ENCODE measurements at places on chromosomes 7 and 10. TPM values are rescaled to one million over a fixed set of nuclear protein-coding genes. Genes with fewer than 3 reads are reported as not detected.

ACBD7 gene
- 0.79 TPM for total RNA-seq

PRSS37 gene
- total RNA-seq: not detected

PTPRN2 gene
- not detected for total RNA-seq

EN2 gene
- not detected for total RNA-seq

ALOX5 gene
- 1.8 TPM for total RNA-seq

DNA sequence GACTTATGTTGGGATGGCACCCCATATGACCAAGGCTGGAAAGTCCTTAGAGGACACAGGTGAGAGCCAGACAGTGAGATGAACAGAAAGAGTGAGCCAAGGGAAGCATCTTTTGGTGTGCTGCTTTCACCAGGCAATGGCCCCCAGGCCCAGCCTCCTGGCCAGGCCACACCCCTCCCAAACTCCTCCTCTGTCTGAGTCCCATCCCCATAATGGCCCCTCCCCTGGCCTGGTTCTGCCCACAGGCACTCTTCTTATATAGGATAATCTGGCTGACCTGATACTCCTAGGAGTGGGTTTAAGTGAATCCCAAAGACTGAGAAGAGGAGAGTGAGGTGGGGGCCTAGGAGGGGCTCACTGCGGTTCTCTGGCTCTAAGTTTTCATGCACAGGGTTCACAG is 252.5 kb downstream of the RPS24 start:
- DNase-seq: no peak
- H3K4me1 ChIP-seq: no peaks in the 10 kb centered on the region
- no peak overlapping the region for H3K27ac ChIP-seq
- H3K36me3 ChIP-seq: no peaks in the 10 kb centered on the region

GRCh38 chr7:123748171-123748733 is 551 bp downstream of the WASL start:
- H3K27me3 ChIP-seq: no peaks in the 10 kb centered on the region
- peak overlapping the region; percentile 88 for H3K4me3 ChIP-seq
- no peak for DNase-seq

- no peak overlapping the region for H3K27ac ChIP-seq
- no peaks in the 10 kb centered on the region for H3K4me1 ChIP-seq
- no peaks in the 10 kb centered on the region for H3K27me3 ChIP-seq
- H3K36me3 ChIP-seq: no peaks in the 10 kb centered on the region
- no peak for DNase-seq
Observed at GRCh38 chr10:12484941-12485805, 135.8 kb downstream of the CAMK1D start.

DNA sequence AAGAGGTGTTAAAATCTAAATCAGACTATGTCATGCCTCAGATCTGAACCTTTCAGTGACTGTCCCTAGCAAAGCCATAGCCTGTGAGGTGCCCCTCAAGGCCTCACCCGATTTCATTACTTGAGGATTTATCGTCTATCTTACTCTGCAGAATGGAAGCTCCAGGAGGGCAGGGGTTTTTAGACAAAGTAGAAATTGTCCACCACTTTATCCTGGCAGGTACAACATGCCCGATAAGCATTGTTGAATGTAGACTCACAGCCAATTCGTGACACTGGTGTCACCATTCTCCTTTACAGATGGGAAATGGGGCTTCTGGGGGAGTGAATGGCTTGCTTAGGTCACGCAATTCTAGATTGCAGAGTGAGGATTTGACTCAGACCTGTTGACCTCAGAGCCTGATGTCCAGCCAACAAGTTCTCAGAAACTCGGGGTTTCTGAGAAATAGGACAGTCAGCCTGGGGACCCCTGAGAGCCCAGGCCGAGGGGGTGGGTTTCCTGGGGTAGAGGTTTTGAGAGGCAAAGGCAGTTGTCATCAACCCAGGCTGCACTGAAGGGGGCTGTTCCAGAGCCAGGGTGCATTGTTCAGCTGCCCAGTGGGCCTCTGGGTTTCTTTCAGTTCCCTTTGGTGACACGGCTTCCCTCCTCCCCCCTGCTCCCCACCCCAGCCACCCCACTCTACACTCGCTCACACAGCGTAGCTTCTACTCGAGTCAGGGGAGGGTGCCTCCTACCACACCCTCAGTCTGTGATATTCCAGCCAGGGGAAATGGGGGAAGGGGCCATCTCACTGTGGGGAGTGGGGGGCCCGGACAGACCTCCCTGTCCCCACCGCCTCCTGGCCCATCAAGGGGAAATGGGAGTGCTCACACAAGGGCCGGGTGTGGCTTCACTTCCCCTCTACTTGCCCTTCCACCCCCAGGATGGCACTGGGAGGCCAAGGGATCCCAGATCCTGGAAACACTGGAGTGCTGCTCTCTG is 3.1 kb upstream of the IRF5 start:
- no peak overlapping the region for H3K4me3 ChIP-seq
- H3K27ac ChIP-seq: no peak overlapping the region
- H3K4me1 ChIP-seq: no peaks in the 10 kb centered on the region
- no peaks in the 10 kb centered on the region for H3K36me3 ChIP-seq

GRCh38 chr10:15515202-15515601 is 144.1 kb upstream of the FAM171A1 start:
- no peak for DNase-seq
- no peaks in the 10 kb centered on the region for H3K27me3 ChIP-seq
- no peaks in the 10 kb centered on the region for H3K36me3 ChIP-seq
- H3K4me1 ChIP-seq: no peaks in the 10 kb centered on the region

GRCh38 chr10:12628964-12629766 is 279.8 kb downstream of the CAMK1D start:
- H3K27ac ChIP-seq: no peak overlapping the region
- no peak overlapping the region for H3K4me3 ChIP-seq
- no peaks in the 10 kb centered on the region for H3K27me3 ChIP-seq
- DNase-seq: peak; percentile 20

DNA sequence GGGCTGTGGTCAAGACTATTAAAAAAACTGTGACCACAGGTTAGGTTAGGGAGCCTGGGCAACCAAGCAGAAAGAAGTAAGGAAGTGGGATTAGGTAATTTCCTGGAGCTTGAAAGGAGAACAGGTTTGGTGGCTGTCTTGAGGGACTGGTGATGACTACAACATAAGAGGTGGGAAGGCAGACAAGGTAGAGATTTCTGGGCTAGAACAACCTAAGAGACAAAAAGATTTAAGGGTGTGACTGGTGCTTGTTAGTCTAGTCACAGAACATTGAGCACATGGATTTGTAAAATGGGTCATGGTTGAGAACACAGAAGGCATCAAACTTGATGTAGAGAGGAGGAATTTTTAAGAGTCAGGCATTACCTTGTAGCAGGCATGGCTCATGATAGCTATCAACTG is 123.7 kb upstream of the ASAH2 start:
- H3K27me3 ChIP-seq: no peaks in the 10 kb centered on the region
- H3K27ac ChIP-seq: no peak overlapping the region
- no peaks in the 10 kb centered on the region for H3K36me3 ChIP-seq
- no peaks in the 10 kb centered on the region for H3K4me1 ChIP-seq

DNA sequence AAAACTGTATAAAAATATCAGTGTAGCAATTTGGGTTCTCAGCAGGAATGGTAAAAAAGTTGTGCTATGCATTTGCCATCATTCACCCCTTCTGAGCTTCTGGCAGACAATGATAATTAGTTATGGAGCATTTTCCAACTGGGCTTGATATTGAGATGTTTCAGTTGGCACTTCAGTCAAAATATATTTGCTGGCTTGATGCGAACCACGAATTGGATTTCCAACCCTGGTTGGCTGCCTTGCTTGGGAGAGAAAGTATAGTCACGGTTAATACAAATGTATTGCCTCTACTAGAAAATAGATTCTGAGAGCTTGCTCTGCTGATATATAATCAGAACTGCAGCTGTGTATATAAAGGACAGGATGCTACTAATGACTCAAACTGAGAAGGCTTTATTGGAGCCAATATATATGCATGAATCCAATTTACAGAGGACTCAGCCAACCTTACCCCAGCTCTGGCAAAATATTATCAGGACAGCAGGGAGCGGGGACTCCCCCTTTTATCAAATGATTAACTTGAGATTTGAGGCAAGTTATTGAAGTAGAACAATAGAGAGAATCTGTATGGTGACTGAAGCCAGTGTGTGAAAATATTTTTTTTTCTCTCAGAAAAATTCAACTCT is 219.8 kb upstream of the SMIM30 start:
- no peaks in the 10 kb centered on the region for H3K27me3 ChIP-seq
- no peak overlapping the region for H3K27ac ChIP-seq
- H3K4me3 ChIP-seq: no peak overlapping the region
- no peaks in the 10 kb centered on the region for H3K36me3 ChIP-seq

GRCh38 chr7:10266976-10267375 is 706.7 kb upstream of the PHF14 start:
- no peak overlapping the region for H3K4me3 ChIP-seq
- no peaks in the 10 kb centered on the region for H3K27me3 ChIP-seq
- H3K36me3 ChIP-seq: no peaks in the 10 kb centered on the region
- DNase-seq: no peak
- H3K27ac ChIP-seq: no peak overlapping the region
- no peaks in the 10 kb centered on the region for H3K4me1 ChIP-seq

DNA sequence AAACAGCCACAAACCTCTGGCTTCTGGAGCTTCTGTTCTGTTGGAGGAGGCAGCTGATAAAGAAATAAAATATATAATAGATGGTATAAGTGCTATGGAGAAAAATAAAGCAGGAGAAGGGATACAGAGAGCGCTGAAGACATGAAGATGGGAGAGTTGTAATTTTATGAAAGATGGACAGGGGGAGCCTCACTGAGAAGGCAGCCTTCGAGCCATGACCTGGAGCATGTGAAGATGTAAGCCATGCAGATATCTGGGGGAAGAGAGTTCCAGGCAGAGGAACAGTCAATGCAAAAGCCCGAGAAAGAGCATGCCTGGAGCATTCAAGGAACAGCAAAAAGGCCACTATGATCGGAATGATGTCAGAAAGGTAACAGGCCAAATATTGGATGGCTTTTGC is 187.5 kb downstream of the KIAA1217 start:
- H3K36me3 ChIP-seq: no peaks in the 10 kb centered on the region
- no peak overlapping the region for H3K27ac ChIP-seq
- no peak overlapping the region for H3K4me3 ChIP-seq
- DNase-seq: no peak

DNA sequence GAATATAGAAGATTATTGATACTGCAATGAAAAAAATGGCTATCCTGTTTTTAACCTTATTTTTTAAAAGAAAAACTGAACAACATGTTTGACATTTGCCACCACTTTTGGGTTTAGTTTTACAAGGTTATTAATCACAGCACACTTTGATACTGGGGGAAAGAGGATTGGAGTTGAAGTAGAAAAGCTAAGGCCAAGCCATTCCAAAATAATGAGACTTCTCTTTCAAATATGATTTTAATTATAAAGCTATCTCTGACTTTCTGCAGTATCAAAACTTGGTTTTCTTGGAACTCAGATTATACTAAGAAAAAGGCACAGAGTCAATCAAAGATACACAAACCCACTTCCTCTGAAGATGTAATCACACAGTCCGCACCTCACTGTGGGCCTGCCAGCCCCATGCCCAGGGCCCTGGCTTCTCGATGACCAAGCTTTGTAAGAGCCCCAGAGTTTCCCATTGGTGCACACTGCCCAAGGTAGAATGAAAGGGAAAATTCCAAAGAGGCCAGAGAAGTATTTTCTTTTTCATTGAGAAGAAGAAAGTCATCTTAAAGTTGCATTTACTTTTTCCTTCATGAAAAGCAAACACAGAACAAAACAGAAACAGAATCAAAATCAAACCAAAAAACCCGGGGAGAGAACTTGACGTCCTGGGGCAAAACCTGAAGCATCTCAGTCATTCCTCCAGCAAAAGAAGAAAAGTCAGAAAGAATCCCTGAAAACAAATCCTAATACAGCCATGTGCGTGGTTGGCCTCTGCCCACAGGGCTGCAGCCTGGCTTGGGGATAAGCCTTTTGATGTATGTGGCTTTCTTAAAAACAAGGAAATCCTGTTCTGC is 187.7 kb upstream of the KLF6 start:
- no peaks in the 10 kb centered on the region for H3K27me3 ChIP-seq
- DNase-seq: no peak
- no peak overlapping the region for H3K27ac ChIP-seq
- H3K4me3 ChIP-seq: no peak overlapping the region

DNA sequence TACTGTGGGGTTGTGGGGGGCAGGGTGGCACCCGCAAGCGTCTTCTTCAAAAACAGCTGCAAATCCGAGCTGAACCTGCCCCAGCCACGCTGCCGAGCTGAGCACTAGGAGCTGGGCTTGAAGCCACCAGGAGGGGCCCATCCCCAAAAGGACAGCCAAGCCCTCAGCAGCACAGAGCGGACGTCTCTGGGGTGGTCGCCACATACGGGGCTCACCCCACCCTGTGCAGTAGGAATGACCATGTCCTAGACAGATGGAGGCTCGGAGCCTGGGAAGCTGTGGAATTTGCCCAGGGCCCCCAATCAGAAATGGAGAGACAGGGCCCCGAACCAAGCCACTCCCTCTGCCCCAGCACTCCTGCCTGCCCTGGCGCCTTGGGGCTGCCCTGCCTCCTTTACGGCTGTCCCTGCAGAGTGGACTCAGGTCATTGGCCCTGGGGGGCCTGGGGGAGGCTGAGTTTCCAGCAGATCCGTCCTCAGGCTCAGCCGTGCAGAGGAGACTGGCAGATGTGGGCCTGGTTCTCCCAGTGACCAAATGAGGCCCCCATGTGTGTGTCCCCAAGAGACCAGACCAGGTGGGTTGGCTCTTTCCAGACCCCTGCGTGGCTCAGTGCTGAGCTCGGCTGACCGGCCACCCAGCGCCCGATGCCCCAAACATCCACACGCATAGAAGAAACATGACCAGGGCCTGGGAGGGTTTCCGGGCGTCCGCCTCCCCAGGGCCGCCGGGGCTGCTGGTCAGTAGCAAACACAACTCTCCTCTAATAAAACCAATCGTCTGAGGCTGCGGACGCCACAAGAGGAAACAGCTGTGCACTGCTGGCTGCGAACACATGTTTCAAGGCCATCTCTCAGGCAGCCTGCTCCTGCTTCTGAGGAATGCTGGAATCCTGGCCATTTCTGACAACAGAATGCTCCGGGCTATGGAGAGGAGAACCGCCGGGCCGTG is 54.9 kb downstream of the PDGFA start:
- DNase-seq: no peak
- no peaks in the 10 kb centered on the region for H3K27me3 ChIP-seq
- H3K36me3 ChIP-seq: no peaks in the 10 kb centered on the region
- no peak overlapping the region for H3K27ac ChIP-seq

GRCh38 chr10:70558295-70558694 is 44.2 kb downstream of the PRF1 start:
- no peak for DNase-seq
- H3K4me3 ChIP-seq: no peak overlapping the region
- no peaks in the 10 kb centered on the region for H3K27me3 ChIP-seq
- peaks cover 13% of the 10 kb centered on the region for H3K4me1 ChIP-seq

GRCh38 chr7:83921271-83921940 is 272.5 kb upstream of the SEMA3E start:
- H3K27me3 ChIP-seq: no peaks in the 10 kb centered on the region
- H3K4me1 ChIP-seq: no peaks in the 10 kb centered on the region
- DNase-seq: no peak

GRCh38 chr10:11279314-11279713 is 261.6 kb downstream of the CELF2 start:
- H3K27ac ChIP-seq: no peak overlapping the region
- no peak for DNase-seq
- no peaks in the 10 kb centered on the region for H3K27me3 ChIP-seq
- no peaks in the 10 kb centered on the region for H3K36me3 ChIP-seq
- H3K4me3 ChIP-seq: no peak overlapping the region
- no peaks in the 10 kb centered on the region for H3K4me1 ChIP-seq
